ENCODE measurements at places on chromosomes 7 and 10.

- DNase-seq, result no peak
Measured at GRCh38 chr7:123538897-123539296, 4.5 kb upstream of the IQUB start.

GRCh38 chr7:1049801-1050200, 5.5 kb downstream of the GPR146 start:
- no peak for DNase-seq

DNA sequence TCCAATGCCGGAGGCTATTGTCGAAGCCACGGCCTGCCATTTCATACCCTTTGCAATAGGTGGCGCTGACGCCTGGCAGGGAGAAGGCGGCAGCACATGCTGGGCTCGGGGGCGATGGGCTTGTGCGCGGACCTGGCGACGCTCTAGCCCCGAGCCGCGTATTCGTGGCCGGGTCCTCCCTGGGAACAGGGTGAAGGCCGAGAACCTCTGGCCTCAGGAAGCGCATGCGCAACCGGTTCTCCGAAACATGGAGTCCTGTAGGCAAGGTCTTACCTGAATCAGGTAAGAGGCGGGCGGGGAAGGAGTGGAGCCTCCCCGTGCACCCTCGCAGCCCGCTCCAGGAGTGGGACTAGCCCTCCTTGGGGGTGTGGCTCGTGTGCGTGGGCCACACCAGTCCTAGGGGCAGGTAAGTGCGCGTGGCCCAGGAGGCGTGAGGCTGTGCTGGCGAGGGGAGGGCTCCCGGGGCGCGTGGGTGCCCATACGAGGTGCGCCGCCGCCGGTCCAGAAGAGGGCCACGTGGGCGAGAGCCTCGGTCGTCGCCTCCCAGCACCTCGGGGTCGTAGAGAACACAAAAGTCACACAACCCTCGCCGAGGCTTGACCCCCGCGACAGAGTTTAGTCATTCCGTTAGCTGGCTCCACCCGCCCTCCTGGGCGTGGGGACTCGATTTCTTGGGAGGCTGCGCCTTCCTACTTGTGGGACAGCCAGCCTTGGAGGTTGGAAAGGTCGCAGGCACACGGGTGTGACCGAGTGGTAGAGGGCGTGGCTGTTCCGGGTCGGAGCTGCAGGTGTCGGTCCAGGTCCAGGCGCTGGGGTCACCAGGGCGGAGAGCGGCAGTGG, 5.6 kb upstream of the MEST start:
- DNase-seq, result peak; percentile 37

GRCh38 chr7:1559626-1560590, 3.9 kb upstream of the TMEM184A start:
- DNase-seq, result no peak

- no peak for DNase-seq
Measured at GRCh38 chr10:3964516-3964915, 179.5 kb upstream of the KLF6 start.

DNA sequence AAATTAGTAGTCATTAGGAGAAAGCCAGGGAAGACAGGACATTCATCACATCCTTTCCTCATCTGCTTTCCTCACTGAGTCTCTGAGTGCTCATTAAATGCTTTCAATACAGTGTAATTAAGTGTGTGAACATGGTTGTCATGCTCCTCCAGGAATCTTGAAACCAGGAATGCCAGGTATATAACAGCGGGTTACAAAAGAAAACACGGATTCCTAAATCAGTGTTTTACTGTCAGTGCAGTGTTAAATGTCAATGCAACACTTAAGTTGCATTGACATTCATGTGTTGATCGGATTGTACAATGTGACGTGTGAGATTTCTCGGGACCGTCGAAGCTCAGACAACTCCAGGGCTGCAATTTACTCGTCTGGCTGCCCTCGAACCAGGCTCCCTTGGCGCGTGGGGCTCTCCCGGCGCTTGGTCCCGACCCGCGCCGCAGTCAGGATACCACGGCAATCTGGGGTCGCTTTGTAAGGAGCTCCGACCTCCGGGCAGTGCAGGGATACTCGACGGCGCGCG, 455 bp upstream of the SPAG6 start:
- DNase-seq, result no peak

GRCh38 chr10:36345807-36346206, 703.7 kb upstream of the FZD8 start:
- no peak for DNase-seq

GRCh38 chr10:124150807-124151417, 57.5 kb upstream of the CHST15 start:
- DNase-seq, result no peak

DNA sequence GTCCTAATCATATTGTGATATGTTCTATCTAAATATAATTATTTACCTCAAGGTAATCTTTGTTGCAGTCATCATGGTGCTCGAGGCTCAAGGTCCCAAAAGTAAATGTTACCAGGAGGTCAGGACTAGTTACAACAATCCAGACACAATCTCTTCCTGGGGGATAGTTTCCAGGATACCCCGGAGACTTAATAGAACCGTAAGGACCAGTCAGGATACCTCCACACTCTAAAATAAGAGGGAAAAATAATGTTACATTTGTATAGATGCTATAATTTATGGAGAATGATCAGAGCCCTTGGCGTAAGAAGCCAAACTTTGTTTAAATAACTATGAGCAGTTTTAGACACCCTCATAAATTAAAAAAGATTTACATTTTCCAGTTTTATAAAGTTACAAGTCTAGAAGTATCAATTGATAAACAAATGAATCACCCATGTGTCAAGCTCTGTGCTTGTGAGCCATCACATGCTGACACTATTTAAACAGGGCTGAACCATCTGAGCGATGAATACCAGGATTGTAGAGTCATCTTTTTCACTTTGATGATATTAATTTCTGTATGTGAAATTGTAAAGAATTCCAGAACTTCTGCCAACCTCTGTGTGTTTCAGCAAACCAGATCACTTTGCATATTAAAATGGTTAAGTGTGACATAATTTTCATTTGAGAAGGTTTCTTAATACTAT, 41.3 kb downstream of the CUBN start:
- no peak for DNase-seq

- no peak for DNase-seq
Measured at GRCh38 chr10:119221201-119221600, 13.8 kb downstream of the GRK5 start.

DNA sequence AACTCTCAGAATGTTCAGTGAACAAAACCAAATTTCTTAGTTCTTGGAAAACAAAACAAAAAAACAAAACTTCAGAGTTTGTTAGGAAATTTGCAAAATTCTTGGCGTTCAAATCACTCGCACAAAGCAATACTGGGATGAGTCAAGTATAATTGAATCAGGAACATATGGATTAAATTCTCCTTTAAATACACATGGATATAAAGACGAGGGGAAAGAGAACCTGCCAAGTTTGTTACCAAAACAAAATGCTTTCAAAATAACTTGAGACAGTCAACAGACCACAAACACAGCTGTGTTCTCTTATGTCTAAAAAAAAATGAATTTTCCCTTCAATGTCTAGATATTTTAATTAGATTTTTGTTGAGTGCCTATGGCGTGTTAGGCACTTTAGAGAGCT, 93.5 kb upstream of the MPP7 start:
- no peak for DNase-seq

GRCh38 chr10:130218181-130218641, 82.0 kb downstream of the GLRX3 start:
- no peak for DNase-seq

GRCh38 chr7:134784251-134785049, 5.0 kb downstream of the CALD1 start:
- no peak for DNase-seq

DNA sequence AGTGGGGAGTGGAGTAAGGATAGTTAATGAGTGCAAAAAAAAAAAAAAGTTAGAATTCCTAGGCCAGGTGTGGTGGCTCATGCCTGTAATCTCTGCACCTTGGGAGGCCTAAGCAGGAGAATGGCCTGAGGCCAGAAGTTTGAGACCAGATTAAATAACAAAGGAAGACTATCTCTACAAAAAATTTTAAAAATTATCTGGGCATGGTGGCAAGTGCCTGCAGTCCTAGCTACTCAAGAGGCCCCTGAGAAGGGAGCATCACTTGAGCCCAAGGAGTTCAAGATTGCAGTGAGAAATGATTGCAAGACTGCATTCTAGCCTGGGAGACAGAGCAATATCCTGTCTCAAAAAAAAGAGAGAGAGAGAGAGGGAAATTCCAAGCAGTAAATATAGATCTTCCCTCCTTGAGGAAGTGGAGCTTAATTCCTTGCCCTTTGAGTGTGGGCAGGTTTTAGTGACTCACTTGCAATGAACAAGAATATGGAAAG, 19.5 kb upstream of the CSTF2T start:
- DNase-seq, result no peak

DNA sequence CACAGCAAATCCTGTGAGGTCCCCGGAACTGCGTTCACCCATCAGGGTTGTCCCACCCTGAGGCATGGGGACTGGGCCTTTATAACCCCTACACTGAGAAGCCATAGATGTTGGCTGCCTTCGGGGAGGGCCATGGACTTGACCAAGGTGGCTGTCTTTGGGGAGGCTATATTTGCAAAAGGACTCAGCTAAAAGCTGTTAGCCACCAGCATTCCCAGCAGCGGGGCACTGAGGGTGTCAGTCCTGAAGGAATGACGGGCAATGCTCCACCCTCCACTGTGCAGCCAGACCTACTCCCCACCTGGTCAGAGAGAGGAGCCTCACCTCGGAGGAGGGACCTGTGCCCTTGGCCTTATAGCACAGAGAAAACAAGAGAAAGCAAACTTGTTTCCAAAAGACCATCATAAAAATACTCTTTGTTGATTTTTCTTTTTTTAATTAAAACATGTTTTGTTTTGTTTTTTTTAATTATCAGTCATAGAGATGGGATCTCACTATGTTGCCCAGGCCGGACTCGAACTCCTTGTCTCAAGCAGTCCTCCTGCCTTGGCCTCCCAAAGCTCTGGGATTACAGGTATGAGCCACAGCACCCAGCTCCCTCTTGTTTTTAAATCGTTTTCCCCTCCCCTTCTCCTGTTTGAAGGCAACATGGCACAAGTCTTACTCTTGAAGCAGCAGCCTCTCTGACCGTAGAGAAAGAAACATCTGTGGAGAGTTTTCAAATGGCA, 26.7 kb upstream of the CUX1 start:
- no peak for DNase-seq

All from activated CD4-positive, alpha-beta T cell treated with anti-CD3 and anti-CD28 coated beads for 1 hour (primary cell).